Sigmoid colon (tissue), 7 donors: ENCODE measurements at places on chromosomes 2 and 18. TPM values are rescaled to one million over a fixed set of nuclear protein-coding genes. Genes with fewer than 3 reads are reported as not detected.

GRCh38 chr2:96408616-96409015, 73.0 kb downstream of the NCAPH start:
- DNase-seq: no peak

DNA sequence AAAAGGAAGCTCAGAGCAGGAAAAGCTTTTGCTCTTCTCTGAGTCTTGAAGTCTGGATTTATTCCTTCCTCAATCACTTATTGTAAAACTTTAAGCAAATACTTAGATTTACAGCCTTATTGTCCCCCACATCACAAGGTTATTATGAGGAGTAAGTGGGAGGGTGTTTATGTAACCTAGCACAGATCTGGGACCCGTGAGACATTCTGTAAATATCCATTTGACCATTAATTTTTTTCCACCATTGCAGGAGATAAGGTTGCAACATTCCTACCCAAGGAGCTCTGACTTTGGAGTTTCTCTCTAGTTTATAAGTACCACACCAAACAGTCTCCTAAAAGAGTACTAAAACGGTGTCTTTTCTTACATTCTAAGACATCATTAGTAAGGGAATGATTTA, 52.1 kb upstream of the CTIF start:
- no peak for DNase-seq

GRCh38 chr2:59339121-59339836, 1098.2 kb upstream of the FANCL start:
- no peak for DNase-seq

DNA sequence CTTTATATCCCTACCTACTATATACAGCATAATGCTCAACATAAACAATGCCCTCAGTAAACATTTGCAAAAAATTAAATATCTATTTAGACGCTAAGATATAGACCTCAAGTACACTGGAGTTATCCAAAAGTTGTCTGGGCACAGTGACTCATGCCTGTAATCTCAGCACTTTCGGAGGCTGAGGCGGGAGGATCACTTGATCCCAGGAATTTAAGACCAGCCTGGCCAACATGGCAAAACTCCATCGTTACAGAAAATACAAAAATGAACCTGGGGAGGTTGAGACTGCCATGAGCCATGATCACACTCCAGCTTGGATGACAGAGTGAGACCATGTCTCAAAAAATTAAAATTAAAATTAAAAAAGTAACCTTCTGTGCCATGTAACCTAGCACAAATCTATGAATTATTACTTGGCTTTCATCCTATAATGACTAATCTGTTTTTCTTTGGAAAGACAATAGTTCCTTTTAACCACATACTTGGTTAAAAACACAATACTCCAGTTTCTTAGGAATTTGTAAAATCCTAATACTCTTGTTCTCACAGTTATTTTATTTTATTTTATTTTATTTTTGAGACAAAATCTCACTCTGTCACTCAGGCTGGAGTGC, 6.7 kb upstream of the TNFAIP6 start:
- no peak for DNase-seq

DNA sequence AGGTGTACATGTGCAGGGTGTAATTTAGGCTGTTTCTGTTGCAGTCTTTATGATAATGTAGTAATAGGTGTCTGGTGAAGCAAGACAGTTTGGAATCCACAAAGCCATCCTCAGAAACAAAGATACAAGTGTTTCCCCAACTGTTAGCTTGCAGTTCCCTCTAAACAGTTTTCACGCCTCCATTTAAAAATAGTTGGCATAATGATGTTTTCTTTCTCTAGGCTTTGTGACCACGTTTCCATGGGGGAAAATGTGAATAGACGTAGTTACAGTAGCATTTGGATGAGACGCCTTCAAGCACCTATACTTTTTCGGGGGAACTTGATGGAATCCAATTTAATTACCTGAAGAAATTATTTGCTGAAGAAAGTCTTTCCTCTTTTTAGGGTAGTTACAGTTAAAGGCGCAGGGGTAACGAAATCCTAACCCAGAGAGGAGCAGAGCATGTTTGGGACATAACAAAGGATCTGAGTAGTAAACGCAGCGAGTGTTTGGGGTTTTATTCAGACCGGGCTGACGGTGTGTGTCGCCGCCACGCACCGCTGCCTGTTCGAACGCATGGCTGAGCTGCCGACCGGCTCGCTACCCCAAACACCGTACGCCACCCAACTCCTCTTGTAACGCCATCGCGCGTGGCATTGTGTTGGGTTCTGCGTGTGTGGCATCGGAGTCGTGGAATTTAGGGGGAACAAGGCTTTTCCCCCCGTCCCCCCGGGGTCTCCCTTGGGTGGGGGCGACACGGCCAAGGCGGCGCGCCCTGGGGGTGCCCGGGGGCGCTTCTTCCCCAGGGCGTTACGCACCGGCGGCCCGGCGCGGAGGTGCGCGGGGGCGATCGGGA, 681 bp upstream of the NRP2 start:
- peak; percentile 78 for DNase-seq

- DNase-seq: no peak
Observed at GRCh38 chr2:128206245-128206644, 112.4 kb downstream of the HS6ST1 start.

- no peak for DNase-seq
Observed at GRCh38 chr18:51070545-51070944, 40.5 kb downstream of the SMAD4 start.

- no peak for DNase-seq
Observed at GRCh38 chr18:74083557-74083952, 64.1 kb downstream of the FBXO15 start.

EPAS1 gene
- 97.8 TPM for total RNA-seq

- no peak for DNase-seq
Observed at GRCh38 chr2:209368406-209368805, 55.4 kb upstream of the MAP2 start.

DNAJC5G gene
- not detected for total RNA-seq

- DNase-seq: no peak
Observed at GRCh38 chr2:51165534-51166260, 133.8 kb upstream of the NRXN1 start.

DNA sequence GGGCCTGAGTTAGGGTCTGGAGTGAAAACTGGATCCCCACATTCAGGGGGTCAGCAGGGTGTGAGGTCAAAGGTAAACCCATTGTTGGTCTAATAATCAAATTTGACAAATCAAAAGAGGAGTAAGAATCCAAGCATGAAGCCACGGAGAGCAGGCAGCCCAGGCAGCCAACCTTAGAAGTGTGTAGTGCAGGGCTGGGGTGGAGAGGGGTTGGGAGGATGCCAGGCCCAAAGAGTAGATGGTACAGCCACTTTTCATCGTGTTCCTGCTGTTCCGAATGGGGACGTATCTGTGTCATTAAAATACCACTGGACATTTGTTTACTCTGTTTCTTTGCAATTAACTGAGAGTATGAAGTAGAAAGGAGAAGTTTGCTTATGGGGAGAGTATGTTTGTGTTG, 16.5 kb upstream of the SPTBN1 start:
- no peak for DNase-seq

DNA sequence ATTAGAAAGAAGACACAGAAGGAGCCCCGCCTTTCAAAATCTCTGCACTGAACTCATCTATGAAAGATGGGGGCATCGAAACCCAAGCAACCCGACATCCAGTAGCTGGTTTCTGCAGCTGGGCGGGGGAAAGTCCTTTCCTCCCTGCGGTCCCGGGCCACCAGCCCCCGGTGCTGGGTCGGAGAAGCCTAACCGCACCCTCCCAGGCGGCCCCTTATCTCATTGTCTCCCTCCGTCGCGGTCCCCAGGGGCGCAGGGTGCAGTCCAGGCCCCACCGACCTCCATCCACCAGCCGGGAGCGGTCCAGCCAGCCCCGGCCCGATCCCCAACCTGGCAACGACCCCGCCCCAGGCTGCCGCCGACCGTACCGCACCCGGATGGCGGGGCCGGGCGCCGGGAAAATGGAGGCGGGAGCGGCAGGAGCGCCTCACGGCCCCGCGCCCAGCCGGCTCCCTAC, 452 bp downstream of the RAPH1 start:
- peak; percentile 72 for DNase-seq

DNA sequence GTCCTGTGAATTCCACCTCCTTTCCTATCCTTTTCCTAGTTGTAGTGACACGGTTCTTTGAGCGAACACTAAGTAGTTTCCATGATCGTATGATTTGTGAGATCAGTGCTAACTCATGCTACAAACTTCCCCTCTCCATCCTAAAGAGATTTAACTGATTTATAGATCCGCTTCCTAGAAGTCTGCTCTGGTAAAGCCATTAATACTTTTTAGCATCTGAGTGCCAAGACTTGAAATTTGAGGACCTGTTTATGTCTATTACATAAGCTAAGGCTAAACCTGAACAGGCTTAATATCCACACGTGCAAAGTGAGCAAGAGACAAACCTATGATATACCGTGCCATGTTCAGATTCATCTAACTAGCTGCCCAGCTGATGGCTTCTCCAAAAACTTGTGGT, 14.9 kb downstream of the PROKR1 start:
- DNase-seq: no peak

UGT1A3 gene
- total RNA-seq: not detected

- DNase-seq: no peak
Observed at GRCh38 chr2:53220969-53221368, 546.6 kb upstream of the CHAC2 start.

IL37 gene
- not detected for total RNA-seq

DES gene
- total RNA-seq: 7,366 TPM

SEC11C gene
- total RNA-seq: 38.2 TPM

GRCh38 chr18:59323931-59324622, 5.6 kb upstream of the CPLX4 start:
- DNase-seq: no peak

PLGLB2 gene
- 1.4 TPM for total RNA-seq

SKA1 gene
- not detected for total RNA-seq

SP140 gene
- total RNA-seq: 2.1 TPM

GRHL1 gene
- 2.5 TPM for total RNA-seq
